ENCODE measurements at places on chromosomes 3 and 15.

GRCh38 chr15:44158111-44158510 is 37.0 kb downstream of the FRMD5 start:
- no peak for DNase-seq

- DNase-seq = no peak
These were observed 34.6 kb upstream of the EPHA6 start for GRCh38 chr3:96779810-96780209.

GRCh38 chr3:194231929-194232832 is 96.2 kb downstream of the HES1 start:
- no peak for DNase-seq

- DNase-seq = no peak
These were observed 5.5 kb upstream of the ROBO1 start for GRCh38 chr3:79773291-79773690.

DNA sequence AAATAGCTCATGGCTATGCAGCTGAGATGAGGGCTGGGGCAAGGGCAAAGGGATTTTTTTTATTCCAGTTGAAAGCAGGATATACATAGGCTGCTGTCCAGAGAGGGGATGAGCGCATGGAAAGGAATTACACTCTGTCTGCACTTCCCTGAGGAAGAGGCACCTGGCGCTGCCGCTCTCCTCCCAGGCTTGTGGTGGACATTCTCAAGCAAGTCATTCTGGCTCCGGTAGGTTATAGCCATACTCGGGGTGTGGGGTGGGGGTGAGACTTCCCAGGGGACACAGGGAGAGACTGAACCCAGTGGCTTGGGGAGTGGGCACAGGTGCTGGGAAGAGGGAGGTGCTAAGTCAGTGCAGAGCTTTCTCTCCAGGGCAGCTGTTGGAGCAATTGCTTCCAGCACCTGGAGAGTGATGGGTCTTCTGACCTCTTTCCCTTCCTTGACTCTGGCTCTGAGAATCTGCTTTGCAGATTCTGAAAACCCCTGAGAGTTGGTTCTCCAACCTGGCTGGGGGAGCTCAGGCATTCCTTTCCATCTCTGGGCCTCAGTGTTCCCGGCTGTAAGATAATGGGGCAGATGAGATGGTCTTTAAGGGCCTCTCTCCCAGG is 24.3 kb downstream of the CYP8B1 start:
- DNase-seq = no peak

DNA sequence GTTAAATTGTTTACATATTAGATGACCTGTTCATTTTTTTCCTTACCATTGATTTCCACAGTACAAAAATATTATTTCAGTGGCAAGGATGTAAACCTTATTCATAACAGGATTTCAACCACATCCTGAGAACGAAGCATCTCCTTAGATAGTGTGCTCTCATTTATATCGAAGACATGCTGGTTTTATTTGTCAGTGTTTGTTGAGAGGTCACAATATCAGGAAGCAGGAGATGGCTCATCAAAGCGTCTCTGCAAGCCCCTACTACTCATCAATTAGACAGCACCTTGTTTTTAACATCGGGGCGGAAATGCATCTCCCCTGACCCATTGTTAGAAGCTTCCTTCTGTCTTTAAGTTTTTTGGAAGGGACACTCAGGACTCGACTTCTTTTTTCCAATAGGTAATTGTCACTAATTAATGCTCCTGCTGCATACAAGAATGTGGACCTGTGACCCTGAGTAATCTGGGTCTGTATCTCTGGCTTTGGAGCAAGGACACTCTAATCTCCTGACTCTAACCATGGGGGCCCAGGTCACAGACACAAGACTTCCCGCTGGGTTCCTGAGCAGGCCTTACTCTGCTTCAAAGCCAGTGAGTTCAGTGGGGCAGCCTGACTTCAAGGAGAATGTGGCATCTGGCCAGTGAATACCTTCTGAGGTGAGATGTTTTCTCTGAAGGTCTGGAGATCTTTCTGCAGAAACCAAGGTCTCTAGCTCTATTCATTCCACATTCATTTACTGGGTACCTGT is 50.3 kb downstream of the MECOM start:
- no peak for DNase-seq

GRCh38 chr3:170610321-170610884 is 24.5 kb upstream of the SLC7A14 start:
- DNase-seq = no peak

DNA sequence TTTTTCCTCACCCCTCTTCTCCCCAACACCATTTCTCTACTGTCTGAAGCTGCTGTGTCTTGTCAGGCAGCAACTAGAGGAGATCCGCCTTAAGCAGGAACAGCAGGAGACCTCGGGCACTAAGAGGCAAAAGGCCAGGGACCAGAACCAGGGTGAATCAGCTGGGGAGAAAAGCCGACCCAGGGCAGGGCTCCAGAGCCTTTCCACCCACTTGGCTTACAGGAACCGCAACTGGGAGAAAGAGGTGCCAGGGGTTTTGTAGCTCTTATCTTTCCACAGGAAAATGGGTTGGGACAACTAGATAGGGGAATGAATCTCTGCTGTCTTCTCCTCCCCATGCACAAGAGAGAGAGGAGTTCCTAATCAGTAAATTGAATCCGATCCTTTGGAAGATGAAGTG is 3.0 kb upstream of the NGRN start:
- DNase-seq = no peak

- no peak for DNase-seq
These were observed 28.5 kb upstream of the PDE8A start for GRCh38 chr15:84953136-84953535.
